NCI-H1694 (cell line): ENCODE measurements at places on chromosomes 5 and 9.

GRCh38 chr9:20997503-20998076 is 33.9 kb downstream of the HACD4 start:
- DNase-seq: no peak

GRCh38 chr5:126488443-126489065 is 65.3 kb downstream of the GRAMD2B start:
- DNase-seq: no peak

DNA sequence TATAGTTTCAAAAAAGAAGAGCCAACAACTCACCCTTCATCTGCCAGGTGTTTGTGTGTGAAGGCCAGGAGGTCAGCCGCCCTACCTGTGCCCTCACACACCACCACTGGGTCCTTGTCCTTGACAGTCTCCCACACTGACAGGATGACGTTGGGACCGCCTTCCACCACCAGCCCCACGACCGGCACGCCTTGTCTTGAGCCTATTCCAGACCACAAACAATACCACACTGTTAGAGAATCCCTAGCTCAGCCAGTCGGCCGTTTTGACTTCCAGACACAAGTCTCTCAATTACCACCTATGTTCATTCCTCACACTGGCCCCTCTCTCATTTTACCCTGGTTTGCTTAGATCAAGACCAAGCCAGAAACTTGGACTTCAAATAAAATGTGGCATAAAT is 66.1 kb downstream of the TRPM6 start:
- no peak for DNase-seq

GRCh38 chr9:132144708-132145365 is 17.0 kb upstream of the NTNG2 start:
- DNase-seq: no peak

DNA sequence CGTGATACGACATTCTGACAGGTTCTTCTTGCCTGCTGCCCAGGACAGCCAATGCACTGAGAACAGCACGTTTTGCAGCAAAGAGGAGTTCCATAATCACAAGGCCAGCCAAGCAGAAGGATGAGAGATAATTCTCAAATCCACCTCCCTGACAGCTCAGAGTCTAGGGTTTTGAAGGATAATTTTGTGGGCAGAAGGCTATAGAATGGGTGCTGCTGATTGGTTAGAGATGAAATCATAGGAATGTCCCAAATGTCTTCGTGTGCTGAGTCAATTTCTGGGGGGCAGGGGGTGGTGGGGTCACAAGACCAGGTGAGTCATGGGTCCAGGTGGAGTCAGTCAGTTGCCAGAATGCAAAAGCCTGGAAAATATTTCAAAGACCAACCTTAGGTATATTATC is 175.5 kb upstream of the SLC30A5 start:
- DNase-seq: no peak

- no peak for DNase-seq
Observed at GRCh38 chr9:99063522-99063921, 41.4 kb upstream of the TGFBR1 start.

DNA sequence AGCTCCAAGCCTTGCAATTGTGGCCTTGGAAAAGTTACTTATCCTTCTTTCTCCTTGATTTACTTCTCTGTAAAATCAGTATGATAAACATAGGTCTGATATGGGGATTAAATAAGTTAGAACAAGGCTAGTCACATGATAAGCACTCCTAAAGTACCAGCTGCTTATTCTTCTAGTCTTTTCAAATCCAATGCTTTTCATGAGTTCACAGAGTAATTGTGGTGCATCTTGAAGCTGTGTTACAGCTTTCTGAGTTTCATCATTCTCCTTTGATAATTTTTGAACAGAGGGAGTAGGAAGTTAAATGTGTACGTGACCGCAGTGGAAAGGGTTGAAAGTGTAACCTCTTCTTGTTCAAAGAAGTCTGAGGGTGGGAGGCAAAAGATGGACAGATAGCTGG is 38.8 kb upstream of the CCDC112 start:
- no peak for DNase-seq

DNA sequence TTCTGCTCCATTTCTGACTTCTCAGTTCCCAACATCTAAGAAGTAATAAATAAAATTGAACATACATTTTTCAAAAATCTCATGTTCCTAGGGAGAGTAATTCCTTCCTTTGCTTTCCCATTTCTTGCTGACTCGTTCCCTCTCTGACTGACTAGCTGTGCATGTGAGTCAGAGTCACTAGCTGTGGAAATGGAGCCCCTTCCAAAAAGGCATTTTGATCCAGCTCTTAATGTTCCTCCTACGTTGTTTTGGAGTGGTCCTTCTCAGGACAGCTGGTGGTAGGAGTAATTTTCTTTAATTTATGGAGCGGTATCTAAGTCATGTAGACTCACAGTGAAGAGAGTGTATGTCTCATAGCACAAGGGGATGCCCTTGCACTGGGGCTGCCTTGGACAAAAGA is 460.2 kb downstream of the GADD45G start:
- DNase-seq: no peak

DNA sequence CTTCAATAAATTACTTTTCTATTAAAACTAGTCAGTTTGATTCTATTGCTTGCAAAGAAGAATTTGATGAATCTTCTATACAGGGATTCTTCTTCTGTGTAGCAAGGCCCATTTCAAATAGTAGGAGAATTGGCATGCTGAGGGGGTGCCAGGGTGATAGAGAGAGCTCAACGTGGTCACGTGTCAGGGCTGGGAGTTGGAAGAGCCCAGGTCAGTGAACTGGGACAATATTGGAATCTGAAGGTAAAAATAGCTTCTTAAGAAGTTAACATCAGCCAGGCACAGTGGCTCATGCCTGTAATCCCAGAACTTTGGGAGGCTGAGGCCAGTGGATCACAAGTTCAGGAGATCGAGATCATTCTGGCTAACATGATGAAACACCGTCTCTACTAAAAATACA is 64.1 kb upstream of the TLE1 start:
- DNase-seq: no peak

DNA sequence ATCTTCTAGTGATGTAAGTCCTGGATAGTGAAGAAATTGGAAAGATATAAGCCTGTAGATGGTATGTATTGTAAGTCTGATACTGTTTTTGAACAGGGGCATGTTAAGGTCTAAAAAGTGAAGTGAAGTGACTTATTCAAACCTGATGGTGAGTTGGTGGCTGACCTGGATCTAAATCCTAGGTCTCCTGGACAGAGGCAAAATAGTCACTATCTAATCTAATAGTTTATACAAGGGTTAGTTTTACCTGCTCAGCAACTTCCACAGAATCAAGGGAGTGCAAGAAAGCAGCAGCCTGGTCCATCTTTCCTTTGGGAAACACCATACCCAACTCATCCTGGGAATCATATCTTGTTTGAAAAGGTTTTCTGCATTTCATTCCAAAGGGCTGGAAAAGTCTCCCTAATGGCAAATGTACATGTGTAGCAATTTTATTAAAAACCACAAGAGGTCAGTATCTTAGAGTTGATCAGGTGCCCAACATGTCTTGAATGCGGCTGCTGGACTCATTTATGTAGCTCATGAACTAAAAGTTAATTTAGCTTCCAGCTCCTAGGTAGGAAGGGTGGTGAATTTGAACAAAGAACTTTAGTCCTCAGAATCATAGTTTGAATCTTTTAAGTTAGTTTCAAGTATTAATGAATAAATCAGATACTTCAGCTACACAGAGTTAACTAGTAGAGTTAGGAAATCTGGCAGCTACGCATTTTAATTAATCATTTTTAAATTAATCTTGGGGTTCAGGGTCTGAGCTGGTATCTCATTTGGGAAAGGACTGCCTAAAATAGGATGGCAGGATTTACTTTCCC is 26.0 kb downstream of the SKP2 start:
- DNase-seq: peak; percentile 22

DNA sequence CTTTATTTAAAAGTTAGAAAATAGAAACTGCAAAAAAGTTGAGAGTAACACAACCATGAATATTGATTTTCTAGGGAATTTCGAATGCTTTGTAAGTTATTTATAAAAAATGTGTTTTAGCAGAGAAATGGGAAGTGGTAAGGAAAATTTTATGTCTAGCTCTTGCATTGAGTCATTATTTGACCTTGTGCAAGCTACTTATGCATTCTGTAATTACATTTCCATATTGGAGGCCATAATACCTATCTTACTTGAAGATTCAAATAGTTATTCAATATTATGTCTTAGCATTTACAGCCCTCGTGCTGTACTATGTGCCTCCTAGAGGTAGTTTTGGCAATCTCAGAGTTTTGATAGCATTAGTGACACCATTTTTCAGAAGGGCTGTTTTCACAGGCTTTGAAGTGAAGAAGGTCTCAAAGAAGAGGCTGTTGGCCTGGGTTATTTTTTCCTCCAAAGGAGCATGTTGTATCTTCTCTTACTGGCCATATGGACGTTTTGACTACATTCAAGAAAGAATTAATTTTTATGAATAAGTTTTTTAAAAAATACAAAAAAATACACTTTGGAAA is 7.4 kb upstream of the DAP start:
- DNase-seq: no peak

GRCh38 chr5:146548781-146549449 is 32.9 kb upstream of the GPR151 start:
- no peak for DNase-seq
